Uterus (tissue), 4 donors: ENCODE measurements at places on chromosomes 16 and 17. TPM values are rescaled to one million over a fixed set of nuclear protein-coding genes. Genes with fewer than 3 reads are reported as not detected.
A peak's percentile ranks its signal among the peaks of the same experiment; 100 is the strongest.

DNA sequence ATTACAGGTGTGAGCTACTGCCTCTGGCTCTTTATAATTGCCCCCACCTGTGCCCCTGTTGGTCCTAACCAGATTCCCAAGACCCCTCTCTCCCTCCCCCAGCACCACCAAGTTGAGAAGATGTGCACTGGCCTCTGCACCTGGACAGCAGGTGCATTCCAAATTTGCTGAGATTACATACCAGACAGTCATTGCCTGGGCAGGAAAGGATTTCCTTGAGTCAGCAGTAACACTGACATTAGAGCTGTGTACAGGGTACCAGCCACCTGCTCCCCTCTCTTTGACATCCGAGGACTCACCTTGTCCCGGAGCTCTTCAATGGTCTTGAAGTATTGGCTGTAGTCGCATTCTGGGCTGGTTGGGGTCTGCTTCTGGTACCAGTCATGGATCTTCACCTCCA lies 659 bp downstream of the KRT15 start:
- no peak for DNase-seq

DNA sequence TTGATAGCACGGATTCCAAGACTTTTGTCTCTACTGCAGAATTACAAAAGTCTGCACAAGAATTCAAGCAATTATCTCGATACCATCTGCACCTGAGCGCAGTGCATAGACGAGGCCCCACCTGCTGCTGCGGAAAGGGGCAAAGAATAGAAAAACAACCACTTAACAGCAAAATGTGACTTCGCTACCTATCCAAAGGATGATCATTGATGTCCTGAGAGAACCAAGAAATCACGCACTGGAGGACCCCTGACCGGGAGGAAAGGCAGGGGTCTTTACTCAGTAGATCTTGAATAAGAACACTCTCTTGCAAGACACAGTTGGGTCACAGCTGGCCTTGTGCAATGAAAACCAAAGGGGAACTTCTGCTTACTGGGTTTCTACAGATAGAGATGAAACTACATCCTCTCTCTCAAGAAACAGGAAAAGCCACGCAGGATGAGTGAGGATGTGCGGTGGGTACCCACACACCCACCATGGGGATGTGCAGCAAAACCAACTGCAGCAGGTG lies 147.4 kb upstream of the RPH3AL start:
- no peak for DNase-seq

Gene PCTP
- total RNA-seq = 18.8 TPM

Gene TBC1D3D
- not detected for total RNA-seq

Gene EIF5A
- 219 TPM for total RNA-seq

Gene SPATA22
- total RNA-seq = not detected

GRCh38 chr17:39573447-39574298 lies 34.0 kb downstream of the NEUROD2 start:
- DNase-seq = peak; percentile 73

DNA sequence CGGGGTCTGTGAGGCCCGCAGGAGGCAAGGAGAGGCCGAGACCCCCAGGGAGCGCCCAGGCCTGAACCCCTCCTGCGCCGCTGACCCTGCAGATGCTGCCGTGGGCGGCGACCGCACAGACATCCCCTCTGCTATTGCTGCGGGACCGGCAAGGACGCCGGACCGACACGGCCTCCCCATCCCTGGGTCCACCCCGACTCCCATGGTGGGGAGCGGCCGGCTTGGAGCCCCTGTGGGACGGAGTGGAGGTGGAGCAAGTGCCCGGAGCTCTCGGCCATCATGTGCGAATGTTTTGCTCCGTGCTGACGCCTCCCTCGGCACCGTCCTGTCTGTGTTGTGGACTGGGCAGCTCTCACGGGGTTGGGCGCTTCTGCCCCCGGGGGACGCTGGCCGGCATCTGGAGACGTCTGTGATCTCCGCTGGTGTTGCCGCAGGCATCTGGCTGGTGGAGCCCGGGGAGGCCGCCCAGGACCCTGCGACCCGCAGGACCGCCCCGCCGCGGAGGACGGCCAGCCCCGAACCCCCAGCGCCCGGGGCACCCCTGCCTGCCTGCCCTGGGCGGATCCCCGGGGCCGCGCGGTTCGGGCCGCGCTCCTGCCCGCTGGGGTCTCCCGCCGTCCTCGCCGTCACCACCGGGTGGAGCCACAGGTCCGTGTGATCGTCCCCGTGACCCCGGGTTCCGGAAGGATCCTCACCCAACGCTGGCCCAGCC lies 12.8 kb upstream of the GNG13 start:
- DNase-seq = no peak

Gene SLC2A4
- 2.6 TPM for total RNA-seq

- DNase-seq = no peak
Observed at GRCh38 chr16:7992616-7993015, 597.7 kb downstream of the TMEM114 start.

DNA sequence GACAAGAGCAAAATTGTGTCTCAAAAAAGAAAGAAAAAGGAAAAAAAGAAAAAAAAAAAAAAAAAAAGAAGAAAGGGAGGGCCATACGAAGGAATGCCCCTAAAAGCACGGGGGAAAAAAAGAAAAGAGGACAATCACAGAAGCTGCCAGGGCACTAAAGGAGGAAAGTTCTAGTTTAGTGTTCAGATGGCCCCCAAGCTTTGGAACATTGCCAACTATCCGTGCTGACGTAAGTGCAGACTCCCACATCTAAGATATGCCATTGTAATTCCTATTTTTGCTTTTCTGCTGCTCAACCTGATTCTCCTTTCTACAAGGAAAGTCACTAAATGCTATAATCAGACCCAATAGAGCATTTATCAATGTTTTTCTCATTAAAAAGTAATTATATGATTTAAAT lies 842.1 kb downstream of the KCNJ2 start:
- no peak for DNase-seq

- DNase-seq = no peak
Observed at GRCh38 chr17:40366076-40366860, 1.7 kb upstream of the GJD3 start.

Gene CCL23
- not detected for total RNA-seq

DNA sequence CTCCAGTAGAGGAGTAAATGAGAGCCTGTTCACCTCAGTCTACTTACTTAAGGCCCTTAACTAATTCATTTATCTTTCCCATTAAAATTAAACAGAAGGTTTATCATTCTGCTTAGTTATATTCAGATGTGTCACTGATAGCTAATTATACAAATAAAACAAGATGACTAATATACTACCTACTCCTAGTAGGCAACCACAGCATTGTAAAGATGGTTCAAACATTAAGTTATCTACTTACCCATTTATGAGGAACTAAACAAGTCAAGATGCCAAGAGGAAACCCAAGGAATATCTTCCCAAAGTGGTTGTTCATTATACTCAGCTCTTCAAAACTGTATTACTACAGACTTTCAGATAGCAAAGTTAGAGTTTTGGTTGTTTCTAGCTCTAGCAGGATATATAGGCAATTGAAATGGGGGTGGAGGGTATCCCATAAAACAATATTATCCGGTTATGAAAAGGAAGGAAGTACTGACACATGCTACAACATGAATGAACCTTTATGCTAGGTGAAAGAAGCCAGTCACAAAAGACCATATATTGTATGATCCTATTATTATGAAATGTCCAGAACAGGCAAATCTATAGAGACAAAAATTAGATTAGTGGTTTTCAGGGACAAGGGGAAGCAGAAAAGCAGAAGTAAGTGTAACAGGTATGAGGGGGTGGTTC lies 56.5 kb downstream of the SPAG9 start:
- DNase-seq = no peak

DNA sequence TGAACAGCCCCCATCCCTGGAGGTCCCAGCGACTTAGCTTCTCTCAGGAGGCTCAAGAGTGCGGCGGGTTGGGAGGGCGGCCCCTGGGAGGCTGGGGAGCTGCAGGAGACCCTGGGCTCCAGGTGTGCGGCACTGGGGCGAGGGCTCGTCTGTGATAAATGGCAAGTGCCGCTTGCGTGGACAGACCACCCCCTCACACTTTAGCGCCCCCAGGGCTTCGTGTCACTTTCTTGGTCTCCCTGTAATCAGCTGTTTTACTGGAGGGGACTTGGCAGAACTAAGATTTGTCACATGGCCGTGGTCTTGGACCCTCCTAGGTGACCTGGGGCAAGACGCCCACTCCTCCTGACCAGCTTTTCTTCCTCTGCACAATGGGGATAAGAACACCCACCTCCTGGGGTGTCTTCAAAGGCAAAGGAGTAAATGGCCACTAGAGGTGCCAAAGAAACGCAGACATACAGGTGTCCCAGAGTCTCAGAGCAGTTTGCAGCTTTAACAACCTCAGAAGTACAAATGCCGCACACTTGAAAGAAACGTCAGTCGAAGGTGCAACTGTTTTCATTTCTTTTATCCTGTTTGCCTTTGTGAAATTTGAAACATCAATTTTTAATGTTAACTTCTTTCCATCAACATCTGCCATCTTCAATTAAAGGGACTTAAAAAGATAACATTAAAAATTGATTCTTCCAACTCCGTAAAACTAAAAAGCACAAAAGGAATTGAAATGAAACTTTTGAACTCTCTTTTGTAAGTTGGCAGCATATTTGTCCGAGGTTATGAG lies 946 bp downstream of the OSGIN1 start:
- DNase-seq = no peak

- DNase-seq = no peak
Observed at GRCh38 chr17:44065668-44066203, 735 bp downstream of the LSM12 start.

Gene SPECC1
- 56.5 TPM for total RNA-seq

Gene MED1
- total RNA-seq = 19.7 TPM

Gene CCDC40
- total RNA-seq = 4.1 TPM

Gene AGRP
- total RNA-seq = not detected

DNA sequence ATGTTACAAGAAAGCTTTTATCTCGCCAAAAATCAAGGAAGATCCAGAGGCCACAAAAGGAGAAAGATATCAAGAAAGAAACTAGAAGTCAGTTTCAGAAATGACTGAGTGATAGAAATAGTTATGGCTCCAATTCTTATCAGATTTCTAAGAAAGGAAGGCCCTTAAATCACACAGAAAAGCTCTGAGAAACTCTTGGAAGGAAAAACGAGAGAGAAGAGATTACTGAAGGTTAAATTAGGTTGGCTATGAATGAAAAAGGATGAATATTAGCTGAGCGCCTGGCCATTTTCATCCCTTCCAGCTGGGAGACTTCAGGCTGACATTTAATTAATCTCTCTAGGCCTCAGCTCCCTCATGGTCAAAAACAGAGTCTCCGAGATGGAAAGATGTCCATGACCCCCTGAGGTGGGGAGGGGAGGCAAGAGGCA lies 72.3 kb downstream of the CYTH1 start:
- no peak for DNase-seq

GRCh38 chr17:70190959-70191805 lies 21.9 kb downstream of the KCNJ2 start:
- no peak for DNase-seq
